ENCODE measurements at places on chromosomes 2 and 18.

DNA sequence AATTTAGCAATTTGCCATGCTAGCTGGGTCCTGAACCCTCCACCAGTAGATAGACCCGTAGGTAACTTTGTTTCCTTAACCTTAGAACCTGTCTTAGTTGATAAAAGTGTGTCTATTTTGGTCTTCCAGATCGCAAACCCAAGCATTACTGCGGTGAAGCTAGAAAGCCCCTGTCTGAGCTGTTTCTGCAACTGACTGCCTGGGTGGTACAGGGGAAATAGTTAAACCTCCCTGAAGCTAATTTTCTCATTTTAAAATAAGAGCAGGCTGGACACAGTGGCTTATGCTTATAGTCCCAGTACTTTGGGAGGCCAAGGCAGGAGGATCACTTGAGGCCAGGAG is 101.7 kb upstream of the MSH2 start:
- no peak for DNase-seq

DNA sequence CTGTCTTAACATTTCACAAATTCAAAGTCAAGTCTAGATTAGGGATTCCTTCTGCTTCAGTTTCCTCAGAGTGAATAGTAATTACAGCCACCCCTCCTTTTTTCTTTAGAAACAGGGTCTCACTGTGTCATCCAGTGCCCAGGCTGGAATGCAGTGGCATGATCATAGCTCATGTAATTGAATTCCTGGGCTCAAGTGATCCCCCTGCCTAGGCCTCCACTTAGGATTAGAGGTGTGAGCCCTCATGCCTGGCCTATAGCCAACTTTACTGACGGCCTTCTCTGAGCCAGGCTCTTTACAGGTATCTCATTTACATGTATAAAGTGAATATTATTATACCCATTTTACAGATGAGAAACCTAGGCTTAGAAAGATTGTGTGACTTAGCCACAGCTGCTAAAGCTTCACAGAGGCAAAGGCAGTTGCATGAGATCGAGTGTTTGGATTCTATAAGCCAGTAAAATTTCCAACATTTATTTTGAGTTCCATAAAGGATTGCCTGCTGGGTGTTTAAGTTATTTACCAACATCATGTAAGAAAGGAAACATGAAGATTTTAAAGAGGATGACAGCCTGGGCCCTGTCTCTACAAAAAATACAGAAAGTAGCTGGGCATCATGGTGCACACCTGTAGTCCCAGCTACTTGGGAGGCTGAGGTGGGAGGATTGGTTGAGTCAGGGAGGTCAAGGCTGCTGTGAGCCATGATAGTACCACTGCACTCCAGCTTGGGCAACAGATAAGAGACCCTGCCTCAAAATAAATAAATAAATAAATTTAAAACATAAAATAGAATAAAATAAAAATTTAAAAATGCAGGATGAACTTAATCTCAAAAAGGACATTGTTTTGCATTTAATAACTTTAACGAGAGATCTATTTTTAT is 1.8 kb downstream of the ENOSF1 start:
- DNase-seq = no peak

- no peak for DNase-seq
These were observed 30.9 kb upstream of the GIGYF2 start for GRCh38 chr2:232666051-232666805.

DNA sequence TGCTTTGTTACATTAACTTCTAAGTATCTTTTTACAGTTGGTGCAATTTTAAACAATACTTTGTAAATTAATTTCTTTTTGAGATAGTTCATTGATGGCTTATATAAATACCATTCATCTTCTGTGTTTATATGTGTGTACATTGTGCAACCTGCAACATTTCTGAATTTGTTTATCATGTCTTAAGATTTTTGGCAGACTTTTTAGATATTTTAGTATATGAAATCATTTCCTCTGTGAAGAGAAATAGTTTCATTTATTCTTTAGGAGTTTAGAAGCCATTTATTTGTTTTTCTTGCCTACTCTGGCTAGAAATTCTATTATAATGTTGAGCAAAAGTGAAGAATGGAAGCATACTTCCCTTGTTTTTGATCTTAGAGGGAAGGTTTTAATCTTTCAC is 337.8 kb upstream of the DSEL start:
- no peak for DNase-seq

- DNase-seq = no peak
These were observed 1.5 kb upstream of the WNT6 start for GRCh38 chr2:218858138-218858445.

GRCh38 chr2:160194946-160195345 is 5.1 kb downstream of the ITGB6 start:
- no peak for DNase-seq

DNA sequence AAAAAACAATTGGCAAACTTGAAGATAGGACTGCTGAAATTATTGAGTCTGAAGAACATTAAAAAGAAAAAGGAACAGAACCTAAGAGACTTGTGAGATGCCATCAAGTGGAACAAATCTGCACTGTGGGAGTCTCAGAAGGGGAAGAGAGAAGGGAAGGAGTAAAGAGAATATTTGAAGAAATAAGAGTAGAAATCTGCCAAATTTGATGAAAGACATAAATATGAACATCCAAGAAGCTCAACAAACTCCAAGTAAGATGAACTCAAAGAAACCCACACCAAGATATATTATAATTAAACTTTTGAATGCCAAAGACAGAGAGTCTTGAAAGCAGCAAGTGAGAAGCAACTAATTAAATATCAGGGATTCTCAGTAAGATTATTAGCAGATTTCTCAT is 102.7 kb downstream of the ZNF519 start:
- no peak for DNase-seq

GRCh38 chr2:126932529-126932928 is 33.8 kb downstream of the TEX51 start:
- DNase-seq = no peak

DNA sequence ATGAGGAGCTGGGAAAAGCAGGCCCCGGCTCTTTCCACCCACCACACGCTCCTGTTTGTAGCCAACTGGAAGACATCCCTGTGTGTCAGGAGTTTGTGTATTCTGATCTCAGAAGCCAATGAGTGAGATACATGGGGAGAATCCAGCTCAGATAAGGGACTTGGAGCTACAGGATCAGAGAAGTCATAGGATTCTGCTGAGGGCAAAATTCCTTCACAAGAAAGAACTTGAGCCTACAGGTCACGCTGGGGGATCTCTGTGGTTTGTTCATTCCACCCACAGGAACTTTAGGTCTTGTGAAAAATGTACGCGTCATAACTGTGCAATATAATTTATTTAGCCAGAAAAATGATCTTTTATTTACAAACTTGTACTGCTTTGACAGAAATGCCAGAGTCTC is 80.1 kb upstream of the SMIM21 start:
- no peak for DNase-seq

- no peak for DNase-seq
These were observed 60.6 kb downstream of the ZEB2 start for GRCh38 chr2:144459286-144459685.

DNA sequence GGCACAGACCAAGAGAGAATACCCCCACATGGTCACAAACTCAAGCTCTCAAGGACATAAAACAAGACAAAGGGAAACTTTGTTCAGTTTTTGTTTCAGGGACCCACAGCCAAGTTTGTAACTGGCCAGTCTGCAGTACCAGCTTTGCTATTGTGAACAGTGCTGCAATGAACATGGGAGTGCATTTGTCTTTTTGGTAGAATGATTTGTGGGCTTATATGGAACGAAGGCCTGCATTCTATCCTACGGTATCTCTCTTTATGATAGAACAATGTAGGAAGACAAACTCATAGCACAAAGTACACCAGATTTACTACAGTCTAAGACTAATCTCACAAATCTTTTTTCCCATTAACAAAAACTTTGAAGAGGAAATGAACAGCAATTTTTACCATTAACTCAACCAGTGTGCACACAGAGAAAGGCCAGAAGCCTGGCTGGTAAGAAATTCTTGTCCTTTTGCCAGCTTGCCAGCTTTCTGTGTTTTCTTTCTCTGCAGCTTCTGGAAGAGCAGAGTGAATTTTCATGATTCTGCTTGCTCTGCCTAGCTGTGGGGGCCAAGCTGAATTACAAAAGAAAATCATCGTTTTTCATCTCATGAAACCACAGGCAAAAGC is 37.1 kb upstream of the FEZ2 start:
- no peak for DNase-seq

DNA sequence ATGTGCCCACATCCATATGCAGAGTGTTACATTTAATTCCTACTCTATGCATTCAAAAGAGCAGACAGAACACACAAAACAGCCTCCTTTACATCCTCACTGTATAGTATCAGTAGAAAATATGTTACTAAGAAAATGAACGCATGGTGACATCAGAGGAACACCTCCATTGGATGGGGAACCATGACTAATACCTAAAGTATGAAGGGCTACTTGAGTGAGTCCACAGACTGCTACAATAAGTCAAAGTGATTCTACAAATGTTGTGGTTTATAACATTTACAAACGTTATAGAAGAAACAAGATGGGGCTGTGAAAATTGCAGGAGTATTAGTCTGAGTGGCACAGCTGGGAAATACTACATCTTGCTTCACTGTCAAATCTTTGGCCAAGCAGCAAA is 1830.9 kb upstream of the PIK3C3 start:
- DNase-seq = no peak

DNA sequence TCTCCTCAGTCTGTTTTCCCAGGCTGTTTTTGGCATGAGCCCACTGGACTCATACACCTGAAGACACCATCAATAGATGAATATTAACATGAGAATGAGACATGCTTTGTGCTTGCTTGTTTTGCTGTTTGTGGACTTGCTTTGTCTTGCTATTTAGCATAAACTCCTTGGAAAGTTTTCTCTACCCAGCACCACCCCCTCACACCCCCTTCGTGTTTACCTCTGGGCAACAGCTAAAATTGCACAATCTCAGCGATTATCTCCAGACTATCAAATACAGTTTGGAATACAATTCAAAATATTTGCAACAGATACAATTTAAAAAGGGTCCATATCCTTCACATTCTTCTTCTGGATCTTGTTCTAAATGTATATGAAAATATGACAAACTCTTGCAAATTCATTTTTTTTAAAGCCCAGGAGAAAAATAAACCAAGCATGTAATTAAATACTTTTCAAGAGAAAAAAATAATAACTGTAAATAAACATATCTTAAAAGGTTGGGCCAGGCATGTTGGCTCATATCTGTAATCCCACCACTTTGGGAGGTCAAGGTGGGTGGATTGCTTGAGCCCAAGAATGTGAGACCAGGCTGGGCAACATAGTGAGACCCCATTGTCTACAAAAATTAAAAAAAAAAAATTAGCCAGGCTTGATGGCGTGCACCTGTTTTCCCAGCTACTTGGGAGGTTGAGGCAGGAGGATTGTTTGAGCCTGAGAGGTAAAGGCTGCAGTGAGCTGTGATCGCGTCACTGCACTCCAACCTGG is 32.3 kb upstream of the PMAIP1 start:
- DNase-seq = no peak

GRCh38 chr18:48330016-48330991 is 78.9 kb downstream of the ZBTB7C start:
- DNase-seq = no peak
